HCEC 1CT (cell line): ENCODE measurements at places on chromosomes 7 and 10.

DNA sequence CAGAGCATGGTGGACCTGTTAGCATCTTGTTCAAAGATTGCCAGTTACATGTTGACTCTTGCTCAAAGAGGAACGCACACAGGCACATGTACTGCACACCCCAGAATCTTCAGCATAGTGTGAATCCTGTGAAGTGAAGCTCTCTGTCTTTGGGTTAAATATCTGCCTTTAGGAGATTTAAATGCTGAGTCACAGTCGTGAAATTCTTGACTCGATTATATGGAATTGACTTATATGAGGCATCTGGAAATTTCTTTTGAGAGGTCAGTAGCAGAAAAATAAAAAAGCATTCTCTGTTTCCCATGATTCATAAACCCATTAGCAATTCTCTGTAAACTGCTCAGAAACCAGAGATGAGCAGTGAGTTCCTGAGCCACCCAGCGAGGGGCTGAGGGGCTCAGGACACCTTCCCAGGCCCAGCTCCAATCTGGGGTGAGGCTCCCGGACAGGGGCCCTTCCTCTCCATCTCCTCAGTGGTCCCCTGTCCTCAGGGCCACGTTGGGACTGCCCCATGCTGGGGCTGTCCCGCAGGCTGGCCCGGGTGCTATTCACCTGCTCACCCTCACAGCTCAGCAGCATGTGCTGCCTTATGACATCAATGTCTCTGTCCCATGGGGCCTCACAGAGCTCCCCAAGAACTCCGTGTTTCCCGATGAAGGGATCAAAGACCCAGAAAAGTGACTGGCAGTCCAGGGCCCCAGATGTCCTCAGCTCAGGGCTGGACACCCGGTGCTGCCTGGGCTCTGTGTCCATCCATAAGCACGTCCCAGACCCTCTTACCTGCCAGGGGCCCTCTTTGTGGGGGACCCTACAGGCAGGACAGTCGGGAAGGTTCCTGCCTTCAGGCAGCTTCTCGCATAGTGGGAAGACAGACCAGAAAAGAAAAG, 50.0 kb upstream of the INSIG1 start:
- DNase-seq, result peak; percentile 15

GRCh38 chr10:113128450-113129070, 178.5 kb downstream of the TCF7L2 start:
- DNase-seq, result no peak

DNA sequence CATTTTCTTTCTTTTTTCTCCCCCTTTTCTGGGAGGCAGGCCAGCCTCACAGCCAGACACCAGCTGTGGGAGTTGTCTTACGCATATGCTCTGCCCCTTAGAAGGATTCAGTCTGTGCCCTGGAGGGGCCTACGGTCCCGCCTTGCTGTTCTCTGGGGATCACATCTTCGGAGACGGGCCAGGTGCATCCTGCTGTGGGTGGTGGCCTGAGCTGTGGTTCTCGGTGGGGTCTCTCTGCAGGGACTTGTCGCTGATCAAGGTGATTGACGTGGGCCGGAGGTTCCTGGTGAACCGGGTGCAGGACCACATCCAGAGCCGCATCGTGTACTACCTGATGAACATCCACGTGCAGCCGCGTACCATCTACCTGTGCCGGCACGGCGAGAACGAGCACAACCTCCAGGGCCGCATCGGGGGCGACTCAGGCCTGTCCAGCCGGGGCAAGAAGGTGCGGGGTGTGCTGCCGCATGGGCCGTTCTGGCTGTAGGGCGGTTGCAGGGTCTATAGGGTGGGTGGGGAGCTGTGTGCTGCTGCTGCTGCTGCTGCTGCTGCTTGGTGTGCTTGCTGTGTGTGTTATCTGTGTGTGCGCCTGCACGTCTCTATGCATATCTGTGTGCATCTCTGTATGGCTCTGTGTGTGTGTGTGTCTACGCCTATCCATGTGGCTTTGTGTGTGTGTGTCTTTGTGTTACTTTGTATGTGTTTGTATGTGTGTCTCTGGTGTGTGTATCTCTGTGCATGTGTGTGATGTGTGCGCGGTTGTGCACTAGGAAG, 17.9 kb downstream of the PFKFB3 start:
- DNase-seq, result no peak

DNA sequence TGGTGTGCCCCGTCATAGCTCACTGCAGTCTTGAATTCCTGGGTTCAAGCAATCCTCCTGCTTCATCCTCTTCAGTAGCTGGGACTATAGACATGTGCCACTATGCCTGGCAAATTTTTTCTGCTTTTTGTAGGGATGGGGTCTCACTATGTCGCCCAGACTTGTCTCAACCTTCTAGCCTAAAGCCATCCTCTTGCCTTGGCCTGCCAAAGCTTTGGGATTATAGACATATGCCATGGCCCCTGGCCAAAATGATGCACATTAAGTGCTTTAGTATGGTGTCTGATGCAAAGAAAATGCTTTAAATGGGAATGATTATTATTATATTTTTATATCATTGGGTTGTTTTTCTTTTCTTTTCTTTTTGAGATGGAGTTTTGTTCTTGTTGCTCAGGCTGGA, 33.2 kb upstream of the VCL start:
- no peak for DNase-seq

GRCh38 chr10:60627778-60628748, 150.2 kb upstream of the CDK1 start:
- no peak for DNase-seq

GRCh38 chr7:128380483-128381106, 19.1 kb upstream of the PRRT4 start:
- DNase-seq, result no peak

DNA sequence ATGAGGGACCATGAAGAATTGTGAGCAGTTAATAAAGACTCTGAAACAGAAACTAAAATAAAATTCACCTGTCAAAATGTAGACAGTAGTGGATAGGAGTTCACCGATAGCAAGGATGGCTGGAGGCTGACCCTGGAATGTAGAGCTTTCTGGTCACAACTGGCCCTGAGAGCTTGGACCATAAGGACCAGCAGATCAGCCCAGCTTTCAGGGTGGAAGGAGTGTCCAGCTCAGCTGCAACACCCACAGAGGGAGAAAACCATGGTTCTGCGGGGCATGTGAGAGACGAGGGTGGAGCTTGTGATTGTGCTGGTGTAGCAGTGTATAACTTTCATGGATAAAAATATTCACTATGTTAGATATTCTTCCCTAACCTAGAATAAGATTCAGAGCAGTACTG, 199.9 kb downstream of the KCND2 start:
- no peak for DNase-seq

DNA sequence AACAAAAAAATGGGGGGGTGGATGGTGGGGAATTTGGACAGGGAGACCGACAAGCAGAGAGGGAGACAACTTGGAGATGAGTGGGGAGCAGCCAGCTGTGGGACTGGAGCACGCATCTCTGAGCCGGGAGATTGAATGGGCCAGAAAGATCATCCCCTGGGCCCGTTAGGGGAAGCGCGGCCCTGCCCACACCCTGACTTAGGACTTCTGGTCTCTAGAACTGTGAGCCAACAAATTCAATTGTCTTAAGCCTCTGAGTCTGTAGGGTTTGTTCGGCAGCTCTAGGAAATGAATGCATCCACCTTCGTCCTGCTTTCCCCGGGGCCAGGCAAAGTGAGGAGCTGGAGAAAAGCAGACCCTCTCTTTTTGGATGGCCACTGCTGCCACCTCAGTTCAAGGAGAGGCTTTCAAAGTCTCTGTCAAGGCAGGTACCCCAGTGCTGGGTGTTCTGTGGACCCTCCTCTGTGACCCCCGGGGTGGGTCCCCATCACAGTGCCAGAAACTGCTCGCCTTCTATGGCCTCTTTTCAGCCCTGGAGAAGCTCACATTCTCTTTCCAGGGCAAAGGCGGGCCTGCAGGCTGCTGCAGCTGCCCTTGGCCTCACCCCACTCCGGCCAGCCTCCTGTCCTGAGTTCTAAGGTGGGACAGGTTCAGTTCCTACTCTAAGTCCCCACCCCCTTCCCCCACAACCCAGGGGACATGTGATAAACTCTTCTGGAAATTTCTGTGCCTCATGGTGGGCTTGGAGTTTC, 423.2 kb downstream of the RPS24 start:
- DNase-seq, result no peak

DNA sequence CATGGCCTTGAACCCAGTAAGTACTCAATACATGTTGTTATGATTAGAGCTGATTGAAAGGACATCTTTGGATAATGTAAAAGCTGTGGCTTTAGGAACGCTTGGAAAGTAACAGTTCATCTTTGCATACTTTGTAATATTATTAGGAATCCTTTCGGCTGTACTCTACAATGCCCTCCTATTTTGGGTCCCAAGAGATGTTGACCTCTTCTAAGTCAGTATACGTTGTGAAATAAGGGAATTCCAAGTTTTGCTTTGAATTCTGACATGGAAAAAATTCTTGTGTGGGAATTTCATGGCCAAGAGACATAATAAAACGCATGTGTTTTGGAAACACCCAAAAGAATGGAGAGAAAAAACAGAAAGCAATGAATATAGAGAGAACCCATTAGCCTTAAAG, 7.7 kb downstream of the AGR3 start:
- DNase-seq, result no peak

DNA sequence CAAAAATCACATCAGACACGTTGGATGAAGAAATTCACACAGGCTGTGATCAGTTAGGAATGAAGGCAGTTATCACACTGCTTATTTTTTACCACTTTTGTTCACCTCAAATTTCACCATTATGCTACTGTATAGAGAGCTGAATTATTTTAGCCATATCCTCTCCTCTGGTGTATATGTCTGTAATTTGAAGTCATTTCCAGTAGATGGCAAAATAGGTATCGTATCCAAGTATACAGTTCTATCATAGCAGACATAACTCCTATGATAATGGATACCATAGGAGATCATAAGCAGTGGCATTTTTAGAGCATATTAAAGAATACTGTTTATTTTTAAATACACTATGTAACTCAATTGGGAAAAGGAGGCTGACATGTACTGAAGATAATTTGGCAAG, 909.7 kb downstream of the DNAJB9 start:
- no peak for DNase-seq

- no peak for DNase-seq
Measured at GRCh38 chr7:64599359-64599758, 36.5 kb upstream of the ZNF680 start.

GRCh38 chr10:113068178-113068890, 118.3 kb downstream of the TCF7L2 start:
- DNase-seq, result no peak

GRCh38 chr7:87128861-87129267, 23.4 kb upstream of the DMTF1 start:
- no peak for DNase-seq

GRCh38 chr10:126224967-126225671, 163.2 kb downstream of the ADAM12 start:
- DNase-seq, result no peak

DNA sequence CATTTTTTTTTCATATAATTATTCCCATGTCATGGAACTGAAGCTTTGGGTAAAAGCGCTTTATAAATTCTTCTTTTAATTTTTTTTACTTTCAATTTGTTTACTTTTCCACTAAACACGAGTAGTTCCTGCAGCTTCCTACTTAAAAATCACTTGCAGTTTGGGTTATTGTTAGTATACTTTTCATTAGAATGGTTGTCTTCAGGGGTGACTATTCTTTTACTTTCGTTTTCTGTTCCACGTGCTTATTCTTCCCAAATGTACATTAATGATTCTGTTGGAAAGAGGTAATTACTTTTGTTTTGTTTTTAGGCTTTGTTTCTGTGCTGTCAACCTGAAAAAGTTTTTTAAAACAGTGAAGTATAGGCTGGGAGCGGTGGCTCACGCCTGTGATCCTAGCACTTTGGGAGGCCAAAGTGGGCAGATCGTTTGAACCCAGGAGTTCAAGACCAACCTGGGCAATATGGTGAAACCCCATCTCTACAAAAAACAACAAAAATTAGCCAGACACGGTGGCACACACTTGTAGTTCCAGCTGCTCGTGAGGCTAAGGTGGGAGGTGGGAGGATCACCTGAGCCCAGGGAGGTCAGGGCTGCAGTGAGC, 5.2 kb upstream of the CFAP69 start:
- DNase-seq, result no peak

- DNase-seq, result no peak
Measured at GRCh38 chr10:12724807-12725579, 276.5 kb downstream of the CCDC3 start.

DNA sequence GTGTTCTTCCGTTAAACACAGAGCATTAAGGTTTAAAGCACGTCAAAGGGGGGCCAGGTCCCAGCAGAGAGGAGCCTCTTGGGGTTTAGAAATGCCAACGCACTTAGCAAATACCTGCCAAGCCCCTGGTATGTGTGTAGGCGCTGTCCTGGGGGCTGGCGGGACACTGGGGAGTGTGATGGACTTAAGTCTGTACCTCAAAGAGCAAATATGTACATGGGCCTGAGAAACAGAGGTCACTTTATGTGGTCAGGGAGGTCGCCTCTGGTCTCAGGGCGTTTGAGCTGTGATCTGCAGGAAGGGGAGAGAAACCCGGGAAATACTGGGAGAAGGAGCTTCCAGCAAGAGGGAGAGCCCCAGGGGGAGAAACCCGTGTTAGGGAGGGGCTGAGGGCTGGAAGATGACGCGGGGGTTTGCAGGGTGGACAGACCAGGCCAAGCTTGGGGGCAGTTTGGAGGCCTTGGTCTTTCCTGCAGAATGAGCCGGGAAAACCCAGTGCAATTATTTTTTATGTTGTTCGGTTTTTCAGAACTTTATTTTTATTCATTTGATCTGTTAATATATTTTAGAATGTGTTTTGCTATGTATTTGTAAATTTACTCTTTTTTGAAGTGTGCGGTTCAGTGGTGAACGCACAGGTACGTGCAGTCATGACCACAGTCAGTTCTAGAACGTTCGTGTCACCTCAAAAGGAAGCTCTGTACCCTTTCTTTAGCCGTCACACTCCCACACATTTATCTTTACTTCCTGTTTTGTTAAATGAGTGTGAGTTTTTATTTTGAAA, 441.4 kb upstream of the FOXK1 start:
- DNase-seq, result no peak

DNA sequence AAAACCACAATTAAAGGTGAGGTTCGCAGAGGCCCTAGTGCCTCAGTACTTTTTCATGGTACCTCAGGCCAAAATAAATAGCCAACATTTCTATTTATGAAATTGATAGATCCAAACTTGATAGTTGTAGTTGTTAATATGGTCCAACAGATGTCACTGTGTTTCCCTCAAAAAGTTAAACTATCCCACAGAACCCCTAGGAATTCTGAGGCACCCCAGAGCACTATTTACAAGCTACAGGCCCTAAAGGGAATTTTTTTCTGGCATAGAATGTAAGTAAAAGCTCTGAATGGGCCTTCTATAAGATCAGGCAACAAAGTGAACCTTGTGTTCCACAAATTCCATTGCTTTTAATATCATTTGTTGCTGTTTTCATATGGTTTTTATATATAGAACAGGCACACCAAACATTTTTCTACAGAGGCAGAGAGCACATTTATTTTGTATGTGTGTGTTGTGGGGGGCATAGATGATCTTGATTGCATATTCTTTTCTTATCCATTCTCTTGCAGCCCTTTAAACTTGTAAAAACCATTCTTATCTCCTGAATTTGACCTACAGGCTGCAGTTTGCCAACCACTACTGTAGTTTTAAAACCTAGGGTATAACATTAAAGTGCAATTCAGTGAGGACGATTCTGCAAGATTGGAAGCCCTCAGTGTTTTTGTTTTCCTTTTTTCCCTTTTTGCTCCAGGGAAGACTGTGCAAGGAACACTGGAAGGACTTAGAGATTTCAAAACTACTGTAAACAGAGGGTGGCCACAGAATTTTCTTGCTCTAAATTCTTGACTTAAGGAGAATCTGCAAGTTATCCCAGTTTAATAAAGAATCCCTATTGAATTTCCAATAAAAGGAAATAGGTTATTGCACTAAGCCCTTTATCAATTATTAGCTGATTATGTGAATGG, 3.5 kb upstream of the ARL4A start:
- DNase-seq, result peak; percentile 60
